ENCODE measurements at places on chromosomes 13 and 19. TPM values are rescaled to one million over a fixed set of nuclear protein-coding genes. Genes with fewer than 3 reads are reported as not detected.

TUBA3C gene
- polyA plus RNA-seq, result not detected

PSG3 gene
- not detected for polyA plus RNA-seq

SELENOV gene
- polyA plus RNA-seq, result 6.6 TPM

NXNL1 gene
- not detected for polyA plus RNA-seq

SMIM17 gene
- 1.3 TPM for polyA plus RNA-seq

GFY gene
- polyA plus RNA-seq, result not detected

AXL gene
- polyA plus RNA-seq, result 31.9 TPM

TRAPPC5 gene
- 42.7 TPM for polyA plus RNA-seq

OR7G1 gene
- polyA plus RNA-seq, result not detected

UPK1A gene
- polyA plus RNA-seq, result 16.5 TPM

FAM187B gene
- not detected for polyA plus RNA-seq

- DNase-seq, result no peak
Observed at GRCh38 chr19:38701455-38702063, 42.7 kb downstream of the CAPN12 start.

- no peak for DNase-seq
Observed at GRCh38 chr13:31725841-31726240, 13.5 kb upstream of the RXFP2 start.

DNA sequence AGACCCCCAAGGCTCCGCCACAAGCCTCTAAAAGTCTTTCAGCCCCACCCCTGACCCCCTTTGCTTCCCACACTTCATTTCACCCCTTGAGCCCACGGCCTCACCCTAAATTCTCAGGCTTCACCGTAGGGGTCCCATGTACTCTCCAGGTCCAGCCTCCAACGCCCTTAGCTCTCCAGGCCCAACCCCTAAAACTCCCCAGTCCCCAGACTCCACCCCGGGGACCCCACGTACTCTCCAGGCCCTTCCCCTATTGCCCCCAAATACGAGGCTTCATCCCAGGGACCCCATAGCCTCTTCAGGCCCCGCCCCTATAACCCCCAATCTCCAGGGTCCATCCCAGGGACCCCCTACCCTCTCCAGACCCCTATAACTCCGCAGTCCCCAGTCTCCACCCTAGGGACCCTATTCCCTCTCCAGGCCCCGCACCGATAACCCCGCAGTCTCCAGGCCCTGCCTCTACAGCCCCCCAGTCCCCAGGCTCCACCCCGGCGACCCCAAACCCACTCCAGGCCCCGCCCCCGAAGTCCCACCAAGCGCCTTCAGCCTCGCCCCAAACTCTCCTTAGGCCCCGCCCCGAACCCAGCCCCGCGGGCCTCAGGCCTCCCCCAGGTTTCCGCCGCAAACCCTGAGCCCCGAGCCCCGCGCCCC lies 619 bp downstream of the MED16 start:
- no peak for DNase-seq

GRCh38 chr13:75931116-75931515 lies 295.0 kb downstream of the LMO7 start:
- DNase-seq, result no peak

DNA sequence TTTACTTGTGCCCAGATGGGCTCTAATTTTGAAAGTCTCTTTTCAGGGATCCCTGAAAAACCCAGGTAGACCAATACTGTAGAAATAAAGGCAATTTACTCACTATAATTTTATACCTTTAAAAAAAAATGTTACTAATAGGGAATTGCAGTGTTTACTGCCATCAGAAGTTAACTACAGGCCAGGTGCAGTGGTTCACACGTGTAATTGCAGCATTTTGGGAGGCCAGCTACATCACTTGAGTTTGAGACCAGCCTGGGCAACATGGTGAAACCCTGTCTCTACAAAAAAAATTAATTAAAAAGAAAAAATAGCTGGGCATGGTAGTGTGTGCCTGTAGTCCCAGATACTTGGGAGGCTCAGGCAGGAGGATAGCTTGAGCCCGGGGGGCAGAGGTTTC lies 10.2 kb downstream of the USP12 start:
- no peak for DNase-seq

GRCh38 chr13:94666065-94666464 lies 46.3 kb downstream of the SOX21 start:
- no peak for DNase-seq

DNA sequence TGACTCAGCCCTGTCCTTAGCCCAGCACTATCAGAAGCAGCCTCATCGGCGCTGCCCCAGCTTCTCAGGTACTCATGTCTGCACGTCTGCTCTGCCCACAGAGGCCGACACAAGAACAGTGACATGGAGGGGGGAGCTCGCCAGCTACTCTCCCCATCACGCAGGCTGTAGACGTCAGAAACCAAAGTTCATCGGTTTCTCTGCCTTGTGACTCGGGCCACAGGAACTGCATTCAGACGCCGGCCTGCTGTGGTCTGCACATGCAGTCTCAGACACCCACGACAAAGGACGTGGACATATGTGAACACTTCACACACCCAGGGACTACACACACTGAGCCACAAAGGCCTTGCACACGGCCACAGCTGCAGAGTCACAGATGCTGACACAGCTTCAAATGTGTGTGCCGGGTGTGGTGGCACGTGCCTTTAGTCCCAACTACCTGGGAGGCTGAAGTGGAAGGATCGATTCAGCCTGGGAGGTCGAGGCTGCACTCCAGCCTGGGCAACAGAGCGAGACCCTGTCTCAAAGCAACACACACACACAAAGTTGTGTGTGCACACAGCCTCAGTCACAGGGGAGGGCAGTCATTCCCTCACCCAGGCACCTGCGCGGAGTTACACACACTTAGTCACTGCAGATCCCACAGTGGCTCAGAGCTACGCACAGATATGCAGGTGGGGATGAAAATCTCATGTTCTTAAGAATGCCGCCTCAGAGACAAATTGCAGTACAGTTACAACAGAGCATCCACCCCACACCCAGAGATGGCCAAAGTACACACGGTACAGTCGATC lies 4.9 kb upstream of the ZFP36 start:
- no peak for DNase-seq

DNA sequence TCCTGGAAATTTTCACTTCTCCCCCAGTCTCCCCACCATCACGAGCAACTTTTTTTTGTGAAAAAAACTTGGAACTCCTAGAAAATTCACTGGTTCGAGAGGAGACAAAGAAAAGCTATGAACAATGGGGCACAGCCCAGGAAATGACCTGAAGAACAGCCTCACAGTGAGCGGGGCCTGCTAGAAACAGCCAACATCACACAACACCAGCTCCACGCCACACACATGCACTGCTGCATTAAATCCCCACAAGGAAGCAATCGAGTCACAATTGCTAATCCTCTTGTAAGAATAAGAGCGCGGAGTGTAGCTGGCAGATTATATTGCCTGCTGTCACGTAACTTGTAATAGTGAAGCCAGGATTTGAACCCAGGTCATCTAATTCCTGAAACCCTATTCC lies 48.8 kb downstream of the SLC7A1 start:
- DNase-seq, result no peak

GRCh38 chr13:54185785-54186184 lies 1157.2 kb downstream of the OLFM4 start:
- no peak for DNase-seq

DNA sequence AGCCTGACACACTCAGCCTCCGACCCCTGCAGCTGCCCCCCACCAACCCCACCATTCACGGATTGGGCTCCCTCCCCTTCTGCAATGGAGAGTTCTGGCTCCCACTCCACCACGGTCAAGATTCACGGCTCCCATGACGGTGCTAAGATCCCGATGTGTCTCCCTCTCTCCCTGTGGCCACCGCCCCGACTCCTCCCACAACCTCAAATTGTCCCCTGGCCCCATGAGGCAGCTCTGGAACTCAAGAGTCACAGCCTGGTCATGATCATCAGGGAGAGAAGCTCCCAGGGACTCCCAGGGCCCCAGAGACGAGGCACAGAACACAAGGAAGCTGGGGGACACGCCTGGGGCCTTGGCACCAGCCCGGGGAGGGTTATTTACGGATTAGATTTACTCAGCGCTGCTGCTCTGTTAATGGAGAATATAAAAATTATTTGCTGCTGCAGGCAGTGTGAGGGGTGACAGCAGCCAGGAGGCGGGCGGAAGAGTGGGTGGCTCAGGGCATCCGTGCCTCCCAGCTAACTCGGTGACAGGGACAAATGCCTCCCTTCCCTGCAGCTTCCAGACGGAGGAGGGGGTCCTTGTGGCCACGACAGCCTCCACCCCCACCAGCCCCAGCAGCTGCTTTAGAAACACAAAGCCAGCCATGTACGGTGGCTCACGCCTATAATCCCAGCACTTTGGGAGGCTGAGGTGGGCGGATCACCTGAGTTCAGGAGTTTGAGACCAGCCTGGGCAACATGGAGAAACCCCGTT lies 184.2 kb downstream of the PTPRS start:
- DNase-seq, result no peak

DNA sequence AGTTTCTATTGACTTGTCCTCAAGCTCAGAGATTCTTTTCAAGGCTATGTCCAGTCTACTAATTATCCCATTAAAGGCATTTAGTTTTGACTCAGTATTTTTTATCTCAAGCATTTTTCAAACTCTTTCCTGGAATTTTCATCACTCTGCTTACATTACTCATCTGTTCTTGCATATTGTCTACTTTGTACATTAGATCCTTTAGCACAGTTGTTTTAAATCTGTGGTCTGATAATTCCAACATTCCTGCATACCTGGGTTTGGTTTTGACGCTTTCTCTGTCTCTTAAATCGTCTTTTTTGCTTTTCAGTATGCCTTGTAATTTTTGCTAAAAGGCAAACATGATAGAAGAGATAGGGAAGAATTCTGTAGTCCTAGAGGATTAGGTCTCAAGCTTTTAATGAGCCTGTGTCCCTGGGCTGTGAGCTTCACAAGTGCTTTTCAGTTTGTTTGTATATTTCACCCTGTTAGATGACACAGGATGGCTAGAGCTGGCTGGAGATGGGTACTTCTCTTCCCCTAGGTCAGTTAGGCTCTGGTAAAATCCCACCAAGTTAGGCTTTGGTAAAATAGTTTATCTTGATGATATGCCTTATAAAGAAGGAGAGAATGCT lies 46.1 kb upstream of the GPC6 start:
- DNase-seq, result no peak

- DNase-seq, result no peak
Observed at GRCh38 chr19:4061178-4061682, 5.5 kb downstream of the ZBTB7A start.

DNA sequence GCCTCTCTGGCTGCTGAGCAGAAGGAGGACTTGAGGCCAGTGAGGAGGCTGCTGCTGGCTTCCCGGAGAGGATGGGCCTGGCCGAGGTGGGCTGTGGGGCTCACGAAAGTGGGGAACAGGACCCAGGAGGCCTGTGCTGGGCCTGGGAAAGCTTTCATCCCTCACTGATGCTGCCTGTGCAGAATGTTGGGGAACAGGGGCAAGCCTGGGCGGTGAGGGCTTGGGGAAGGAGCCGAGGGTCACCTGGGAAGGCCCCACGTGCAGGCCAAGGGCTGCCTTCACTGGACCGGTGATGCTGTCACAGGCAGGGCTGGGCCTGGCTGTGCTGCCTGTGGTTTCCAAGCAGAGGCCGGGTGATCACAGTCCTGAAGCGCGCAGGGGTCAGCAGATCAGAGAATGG lies 9.4 kb downstream of the AP1M1 start:
- DNase-seq, result no peak

DNA sequence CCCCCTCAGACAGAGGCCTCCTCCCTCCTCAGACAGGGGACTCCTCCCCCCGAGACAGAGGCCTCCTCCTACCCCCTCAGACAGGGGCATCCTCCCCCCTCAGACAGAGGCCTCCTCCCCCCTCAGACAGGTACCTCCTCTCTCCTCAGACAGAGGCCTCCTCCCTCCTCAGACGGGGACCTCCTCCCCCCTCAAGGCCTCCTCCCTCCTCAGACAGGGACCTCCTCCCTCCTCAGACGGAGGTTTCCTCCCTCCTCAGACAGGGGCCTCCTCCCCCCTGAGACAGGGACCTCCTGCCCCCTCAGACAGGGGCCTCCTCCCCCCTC lies 13.9 kb downstream of the C3 start:
- DNase-seq, result no peak

DNA sequence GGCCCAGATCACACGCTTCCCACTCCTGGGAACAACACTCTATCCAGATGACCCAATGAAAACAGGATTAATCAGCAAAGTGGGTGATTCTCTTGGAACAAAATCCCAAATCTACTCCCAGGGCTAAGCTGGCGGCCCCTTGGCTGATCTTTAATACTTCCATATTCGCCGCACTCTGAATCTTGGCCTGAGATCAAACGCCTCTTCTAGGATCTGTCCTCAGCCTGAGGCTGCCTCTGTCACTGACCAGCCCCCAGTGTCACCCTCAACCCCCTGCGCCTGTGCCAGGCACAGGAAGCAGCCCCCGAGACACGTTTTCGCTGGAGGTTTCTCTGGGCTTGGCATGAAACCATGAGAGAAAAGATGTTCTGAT lies 2.4 kb upstream of the CTXN1 start:
- DNase-seq, result no peak

GRCh38 chr13:90105849-90106496 lies 1241.5 kb upstream of the MIR17HG start:
- no peak for DNase-seq

DNA sequence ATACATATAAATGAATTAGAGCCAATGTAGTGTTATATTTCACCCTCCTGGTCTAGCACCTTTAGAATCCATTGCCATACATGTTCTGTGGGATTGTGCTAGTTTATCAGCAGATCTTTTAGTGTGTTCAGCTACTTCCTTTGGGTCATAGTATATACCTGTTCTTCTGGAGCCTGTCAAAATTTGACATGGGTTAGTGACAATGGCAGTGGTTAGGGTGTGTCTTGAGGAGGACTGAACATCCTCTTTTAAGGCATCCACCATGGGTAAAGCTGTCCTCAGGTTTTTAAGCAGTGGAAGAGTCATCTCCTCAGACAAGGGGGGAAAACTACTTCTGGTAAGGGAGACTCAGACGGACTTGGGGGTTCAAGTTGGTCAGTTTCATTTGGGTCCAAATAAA lies 29.4 kb downstream of the DNAJC3 start:
- no peak for DNase-seq

- no peak for DNase-seq
Observed at GRCh38 chr19:34274284-34274826, 20.0 kb downstream of the GARRE1 start.

DNA sequence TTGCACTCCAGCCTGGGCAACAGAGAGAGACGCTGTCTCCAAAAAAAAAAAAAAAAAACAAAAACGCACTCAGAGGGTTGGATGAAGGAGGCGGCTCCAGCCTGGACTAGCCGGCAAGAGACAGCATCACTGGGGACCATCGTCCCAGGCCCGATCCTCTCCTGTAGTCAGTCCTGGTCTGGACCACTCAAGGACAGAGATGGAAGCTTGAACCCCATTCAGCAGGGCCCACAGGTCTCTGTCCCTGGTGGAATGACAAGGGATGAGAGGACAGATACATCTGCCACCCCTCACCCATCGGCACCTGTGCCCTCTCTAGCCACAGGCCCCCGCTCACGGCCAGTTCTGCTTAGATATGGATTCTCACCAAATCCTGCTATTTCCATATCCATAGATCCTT lies 14.0 kb downstream of the ADGRE5 start:
- no peak for DNase-seq

- DNase-seq, result no peak
Observed at GRCh38 chr13:20550799-20551198, 16.2 kb upstream of the IFT88 start.

- no peak for DNase-seq
Observed at GRCh38 chr13:110430391-110431336, 123.6 kb downstream of the COL4A2 start.

Measured in left renal cortex interstitium (tissue), 4 donors.